ENCODE measurements at places on chromosomes 11 and 22.

DNA sequence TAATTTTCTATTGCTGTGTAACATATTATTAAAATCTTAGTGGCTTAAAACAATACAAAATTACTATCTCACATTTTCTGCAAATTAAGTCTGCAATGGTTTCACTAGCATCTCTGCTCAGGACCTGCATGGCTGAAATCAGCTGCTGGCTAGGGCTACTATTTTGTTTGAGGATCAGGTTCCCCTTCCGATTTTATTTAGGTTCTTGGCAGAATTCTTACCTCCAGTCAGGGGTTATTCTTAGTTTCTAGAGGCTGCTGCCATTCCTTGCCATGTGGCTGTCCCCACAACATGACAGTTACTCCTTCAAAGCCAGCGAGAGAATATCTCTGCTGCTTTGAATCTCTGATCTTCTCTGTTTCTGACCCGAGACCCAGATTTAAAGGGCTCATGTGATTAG, 424.5 kb upstream of the ANO5 start:
- DNase-seq: no peak

GRCh38 chr22:22810018-22810427, 77.6 kb upstream of the IGLL5 start:
- peak; percentile 16 for DNase-seq

GRCh38 chr11:113222241-113222640, 92.1 kb upstream of the TTC12 start:
- no peak for DNase-seq

DNA sequence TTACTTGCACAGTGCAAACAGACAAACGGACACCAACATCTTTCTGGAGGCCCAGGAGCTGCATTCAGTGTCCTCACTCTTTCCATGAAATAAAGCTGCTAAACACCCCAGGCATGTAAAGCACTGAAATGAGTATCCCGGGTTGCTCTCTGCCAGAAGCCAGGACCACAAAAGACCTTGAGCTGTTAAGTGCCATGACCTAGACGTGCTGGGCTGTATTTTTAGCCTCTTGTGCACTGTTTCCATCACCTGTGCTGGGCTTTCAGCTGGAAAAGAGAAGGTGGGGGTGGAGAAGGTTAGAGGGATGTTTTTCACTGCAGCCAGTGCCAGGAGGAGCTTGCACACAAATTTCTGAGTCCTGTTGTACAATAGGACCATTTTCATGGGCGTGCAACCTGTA, 3.4 kb upstream of the KREMEN1 start:
- DNase-seq: no peak

- no peak for DNase-seq
These were observed 57.5 kb downstream of the C22orf31 start for GRCh38 chr22:29003975-29004646.

GRCh38 chr11:66559142-66559865, 9.1 kb downstream of the CTSF start:
- DNase-seq: peak; percentile 13

GRCh38 chr11:126886085-126886484, 114.5 kb downstream of the KIRREL3 start:
- no peak for DNase-seq

- peak; percentile 90 for DNase-seq
These were observed 910.5 kb upstream of the CHORDC1 start for GRCh38 chr11:91133361-91133760.

GRCh38 chr11:2097356-2097997, 41.7 kb downstream of the IGF2 start:
- DNase-seq: peak; percentile 93

GRCh38 chr11:63763496-63764339, 4.9 kb downstream of the ZFTA start:
- DNase-seq: no peak

- DNase-seq: no peak
These were observed 72.2 kb downstream of the KCNQ1 start for GRCh38 chr11:2517016-2517385.

GRCh38 chr11:61690706-61691379, 10.7 kb downstream of the DAGLA start:
- DNase-seq: no peak

DNA sequence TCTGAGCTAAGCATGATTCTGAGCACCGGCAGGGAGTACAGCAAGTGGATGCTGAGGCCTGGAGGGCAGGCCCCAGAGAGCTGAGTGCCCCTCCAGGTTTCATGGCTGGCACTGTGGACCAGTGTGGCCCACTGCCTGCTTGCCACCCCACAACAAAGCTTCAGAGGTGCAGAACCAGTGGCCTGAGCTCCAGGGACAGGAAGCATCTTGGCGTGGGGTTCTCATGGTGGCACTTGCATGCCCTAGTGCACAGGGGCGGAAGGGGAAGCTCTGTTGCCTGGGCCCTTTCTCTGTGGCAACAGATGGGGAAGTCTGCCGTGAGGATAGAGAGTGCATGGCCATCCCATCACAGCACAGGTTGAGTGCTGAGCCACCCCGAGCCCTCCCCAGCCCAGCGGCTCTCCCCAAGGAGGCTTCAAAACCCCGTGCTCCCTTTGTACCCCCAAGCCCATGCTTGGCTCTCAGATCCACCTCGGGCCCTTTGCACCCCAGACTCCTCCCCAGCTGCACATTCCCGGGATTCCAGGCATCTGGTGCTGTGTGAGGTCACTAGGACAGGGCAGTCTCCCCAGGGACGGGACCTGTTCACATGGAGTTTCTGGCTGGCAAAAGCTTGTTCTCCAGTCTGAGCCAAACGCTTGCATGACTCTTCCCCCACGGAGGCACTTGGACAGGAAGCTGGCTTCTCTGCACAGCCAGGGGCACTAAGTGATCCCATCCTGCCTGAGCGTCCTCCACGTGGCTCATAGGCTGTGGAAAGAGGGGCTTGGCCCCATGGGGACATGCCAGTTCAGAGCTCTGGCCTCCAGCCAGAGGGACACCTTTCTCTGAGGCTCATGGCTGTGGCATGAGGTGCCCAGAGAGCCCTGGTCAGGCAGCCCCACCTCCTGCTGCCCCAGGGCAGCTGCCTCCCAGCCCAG, 4.2 kb downstream of the SLC25A1 start:
- DNase-seq: peak; percentile 78

DNA sequence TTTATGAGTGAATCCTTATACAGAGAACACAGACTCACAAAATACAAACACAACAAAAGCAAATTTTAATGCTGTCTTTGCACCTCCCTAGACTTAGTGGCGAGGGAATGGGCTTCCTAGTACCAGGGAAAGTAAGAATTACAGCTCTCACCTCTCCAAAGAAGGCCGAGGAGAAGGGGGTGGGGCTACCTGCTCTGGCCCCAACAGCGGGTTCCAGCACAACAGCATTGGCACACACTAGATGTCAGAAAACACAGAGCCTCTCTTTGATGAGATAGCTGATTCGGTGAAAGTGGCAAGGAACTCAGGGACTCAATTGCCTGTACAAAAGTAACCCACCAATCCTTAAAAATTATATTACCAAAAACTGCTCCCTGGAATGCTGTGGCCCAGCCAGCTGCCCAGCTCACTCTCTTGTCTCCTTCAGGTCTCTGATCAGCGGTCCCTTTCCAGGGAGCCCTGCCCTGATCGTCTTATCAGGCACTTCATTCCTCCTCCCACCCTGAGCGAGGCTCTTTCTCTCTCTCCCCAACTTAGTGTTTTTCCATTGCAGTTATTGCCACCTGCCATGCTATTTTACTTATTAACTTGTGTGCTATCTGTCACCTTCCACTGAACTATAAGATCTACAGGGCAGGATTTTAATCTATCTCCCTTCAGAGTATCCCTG, 30.7 kb downstream of the SPON1 start:
- DNase-seq: no peak

DNA sequence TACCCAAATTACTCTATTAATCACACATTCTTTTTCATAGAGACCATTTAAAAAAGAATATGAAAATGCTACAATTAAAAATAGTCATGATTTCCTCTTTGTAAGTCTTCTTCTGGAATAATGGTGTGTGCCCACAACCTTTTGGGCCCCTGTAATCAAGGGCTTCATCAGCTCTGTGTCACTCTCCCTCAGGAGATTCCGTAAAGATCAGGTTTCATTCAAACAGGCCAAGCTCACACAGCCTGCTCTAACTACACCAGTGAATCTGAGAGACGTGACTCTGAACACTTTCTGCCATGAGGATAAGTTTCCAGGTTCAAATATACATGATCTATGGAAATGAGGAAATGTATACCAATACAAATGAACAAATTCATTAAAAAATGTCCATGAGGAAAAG, 9.5 kb downstream of the DRICH1 start:
- no peak for DNase-seq

GRCh38 chr11:78336877-78337553, 80.6 kb downstream of the GAB2 start:
- DNase-seq: no peak

GRCh38 chr22:44130076-44130711, 50.5 kb upstream of the PARVG start:
- DNase-seq: no peak

DNA sequence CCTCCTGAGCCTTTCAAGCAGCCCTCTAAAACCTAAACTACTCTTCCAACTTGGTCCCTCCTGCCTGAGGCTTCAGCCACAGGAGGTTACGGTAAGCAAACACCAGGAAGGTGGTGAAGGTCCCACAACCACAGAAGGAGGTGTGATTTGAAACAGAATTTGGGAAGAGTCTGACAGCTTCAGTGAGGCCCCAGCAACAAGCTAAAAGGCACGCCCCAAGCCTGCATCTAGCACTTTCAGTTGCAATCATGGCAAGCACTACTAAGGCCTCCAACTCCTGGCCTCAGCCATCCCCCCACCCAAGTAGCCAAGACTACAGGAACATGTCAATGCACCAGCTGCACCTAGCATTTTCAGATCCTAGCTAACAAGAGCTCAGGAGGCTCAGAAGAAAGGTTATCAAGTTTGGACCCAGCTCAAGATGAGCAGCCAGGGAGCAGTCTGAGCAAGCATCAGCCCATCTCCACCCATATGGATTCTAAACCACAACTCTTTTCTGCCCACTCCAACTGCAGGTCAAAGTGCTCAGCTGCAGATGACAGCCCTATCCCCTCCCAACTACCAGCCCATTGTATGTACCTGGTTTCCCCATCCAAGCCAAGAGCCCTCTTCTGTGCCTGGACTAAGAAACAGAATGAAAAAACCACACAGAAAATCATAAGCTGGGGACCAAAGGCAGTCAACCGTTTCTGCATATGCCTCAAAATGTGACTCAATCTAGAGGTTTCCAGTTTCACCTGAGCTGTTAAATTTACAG, 10.4 kb upstream of the AHNAK start:
- DNase-seq: no peak

GRCh38 chr11:14578541-14578956, 58.4 kb upstream of the PSMA1 start:
- DNase-seq: no peak

DNA sequence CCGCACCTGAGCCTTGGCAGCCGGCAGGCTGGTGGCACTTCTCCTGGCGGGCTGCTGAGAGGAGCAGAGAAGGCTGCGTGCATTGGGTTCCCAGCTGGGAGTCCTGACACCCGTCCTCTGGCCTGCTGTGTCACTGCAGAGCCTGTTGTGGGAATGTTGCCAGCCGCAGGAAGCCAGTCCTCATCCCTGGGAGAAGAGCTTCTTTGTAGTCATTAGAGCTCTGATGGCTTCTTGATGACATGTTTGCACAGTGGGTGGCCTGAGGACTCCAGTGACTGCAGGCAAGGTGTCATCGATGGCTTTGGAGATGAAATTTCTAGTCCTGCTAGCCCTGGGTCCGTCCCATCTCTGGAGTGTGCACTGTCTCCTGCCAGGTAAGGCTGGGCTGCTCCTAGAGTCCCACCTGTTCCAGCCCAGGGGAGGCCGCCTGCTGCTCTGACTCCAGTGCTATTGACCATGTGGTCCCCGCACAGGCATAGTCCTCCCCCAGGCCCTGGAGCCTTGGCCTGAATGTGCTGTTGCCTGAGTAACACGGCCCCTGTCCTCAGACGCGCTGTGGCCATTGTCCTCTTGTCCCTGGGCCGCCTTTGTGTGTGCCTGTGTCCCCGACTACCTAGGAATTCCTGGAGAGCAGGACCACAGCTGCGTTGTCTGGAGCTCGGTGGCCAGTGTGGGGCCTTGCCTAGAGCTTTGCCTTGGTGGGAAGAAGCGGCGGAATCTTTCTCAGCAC, 129.2 kb downstream of the CACNA1I start:
- no peak for DNase-seq

- no peak for DNase-seq
These were observed 74.3 kb upstream of the ADORA2A start for GRCh38 chr22:24353121-24353520.

DNA sequence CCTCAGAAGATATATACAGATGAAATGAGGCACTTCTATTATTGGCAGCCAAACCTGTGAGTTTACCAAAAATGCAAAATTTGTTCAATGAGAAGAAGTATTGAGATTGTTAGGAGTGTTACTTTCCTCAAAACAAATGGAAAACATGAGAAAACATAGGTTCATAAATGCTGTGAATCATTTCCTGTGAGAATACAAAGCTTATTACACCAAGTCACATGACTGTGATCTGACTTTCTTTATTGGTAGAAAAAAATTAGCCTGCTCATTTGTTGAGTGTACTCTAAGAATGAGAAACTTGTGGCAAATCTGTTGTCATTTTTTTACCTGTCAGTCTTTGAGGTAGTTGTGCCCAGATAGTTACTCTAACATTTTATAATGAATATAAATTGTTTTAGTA, 215.1 kb downstream of the TMEM135 start:
- DNase-seq: peak; percentile 16

DNA sequence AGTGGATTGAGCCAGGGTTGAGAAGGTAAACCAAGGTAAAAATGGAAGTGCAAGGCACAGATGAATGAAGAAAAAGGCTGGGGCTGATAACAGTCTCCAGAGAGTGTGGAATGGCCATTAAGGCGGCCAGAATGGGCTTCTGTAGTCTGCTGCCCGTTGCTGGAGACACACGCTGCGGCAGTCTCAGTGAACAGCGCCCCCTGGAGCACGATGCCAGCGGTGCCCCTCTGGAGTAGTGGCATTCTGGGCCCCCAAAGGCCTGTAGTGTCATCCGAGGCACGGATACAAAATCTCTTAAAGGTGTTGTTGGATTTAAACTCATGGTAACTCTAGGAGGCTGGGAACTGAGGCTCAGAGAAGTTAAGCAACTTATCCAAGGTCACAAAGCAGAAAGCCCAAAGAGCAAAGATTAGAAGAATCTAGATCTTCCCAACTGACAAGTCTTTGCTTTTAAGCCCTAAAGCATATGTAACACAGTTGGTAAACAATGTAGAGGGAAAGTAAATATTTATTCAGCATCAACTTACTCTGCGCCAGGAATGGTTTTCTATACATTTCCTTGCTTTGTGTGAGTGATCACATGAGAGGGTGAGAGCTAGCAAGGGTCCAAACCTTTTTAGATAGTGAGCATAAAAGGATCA, 18.2 kb downstream of the KCNJ1 start:
- peak; percentile 25 for DNase-seq

All from fibroblast of skin of back (primary cell).